Immature natural killer cell (primary cell): ENCODE measurements at places on chromosomes 6 and 20.

DNA sequence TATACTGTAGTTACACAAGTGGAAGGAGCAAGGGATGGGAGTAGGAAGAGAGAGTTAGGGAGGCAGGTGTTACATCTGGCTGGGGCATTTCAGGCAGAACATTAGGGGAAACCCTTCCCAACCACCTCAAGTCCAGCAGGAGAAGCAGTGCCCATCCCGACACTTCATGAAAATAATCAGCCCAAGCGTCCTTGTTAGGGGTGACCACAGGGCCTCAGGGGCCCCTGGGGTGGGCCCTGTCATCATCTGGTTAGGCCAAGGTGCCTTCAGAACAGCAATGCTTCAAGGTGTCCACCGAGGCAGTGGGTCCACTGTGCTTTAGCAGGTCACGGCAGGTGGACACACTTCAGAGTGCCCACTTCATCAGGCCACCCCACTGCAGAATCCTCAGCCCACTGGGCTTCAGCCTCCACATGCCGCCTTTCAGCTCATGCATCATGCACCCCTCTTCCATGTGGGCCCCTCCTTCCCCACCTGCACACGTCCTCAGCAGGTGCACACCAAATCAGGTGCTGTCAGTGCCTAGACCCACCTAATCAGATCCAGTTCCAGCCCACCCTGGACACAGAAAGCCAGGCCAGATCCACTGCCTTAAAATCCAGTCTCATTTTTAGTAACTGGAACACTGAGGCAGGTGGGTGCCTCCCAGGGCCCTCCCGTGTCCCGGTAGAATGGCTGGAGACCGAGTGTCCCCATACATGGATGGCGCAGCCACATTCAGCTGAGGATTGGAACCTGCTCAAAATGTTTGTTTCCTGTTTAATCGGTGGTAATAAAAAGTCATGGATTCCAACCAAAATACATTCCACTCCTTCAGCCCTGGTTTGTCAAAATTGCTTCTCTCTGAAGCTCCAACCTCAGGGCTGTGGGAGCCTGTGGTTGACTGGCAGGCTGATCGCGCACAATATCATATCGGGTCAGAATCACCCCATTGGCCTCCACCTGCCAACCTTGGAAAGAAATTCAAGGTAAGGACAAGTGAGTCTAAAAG is 99.5 kb downstream of the ANKRD60 start:
- no peak for DNase-seq

DNA sequence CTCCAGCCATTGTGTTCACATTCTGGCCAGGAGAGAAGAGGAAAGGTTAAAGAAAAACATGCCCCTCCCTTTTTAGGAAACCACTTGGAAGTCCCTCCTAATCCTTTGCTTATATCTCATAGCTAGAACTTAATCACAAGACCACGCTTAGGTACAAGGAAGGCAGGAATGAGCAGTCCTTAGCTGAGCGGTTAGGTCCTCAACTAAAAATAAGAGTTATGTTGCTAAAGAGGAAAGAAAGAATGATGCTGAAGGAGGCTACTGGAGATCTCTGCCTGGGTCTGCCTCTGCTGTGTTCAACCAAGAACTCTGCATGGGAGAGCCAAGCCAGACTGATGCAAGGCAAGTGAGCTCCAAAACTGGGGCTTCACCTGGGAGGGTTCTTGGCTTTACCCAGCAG is 11.6 kb upstream of the ARFGEF2 start:
- no peak for DNase-seq

DNA sequence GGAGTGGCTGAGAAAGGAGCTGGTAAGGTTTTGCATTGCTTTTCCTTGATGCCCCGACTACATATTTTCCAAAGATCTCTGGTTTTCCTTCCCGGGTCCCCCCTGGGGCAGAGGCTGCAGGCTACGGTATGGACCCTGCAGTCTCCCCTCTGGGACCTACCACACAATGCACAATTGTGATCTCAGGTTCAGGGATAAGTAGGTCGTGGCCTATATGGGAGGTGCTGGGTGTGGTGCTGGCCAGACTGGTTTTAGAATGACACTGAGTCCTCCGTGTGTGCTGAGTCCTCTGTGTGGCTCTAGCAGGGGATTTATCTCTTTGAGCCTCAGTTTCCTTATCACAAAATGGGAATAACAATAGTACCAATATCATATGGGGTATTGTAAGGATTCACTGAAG is 376 bp downstream of the C20orf202 start:
- no peak for DNase-seq

DNA sequence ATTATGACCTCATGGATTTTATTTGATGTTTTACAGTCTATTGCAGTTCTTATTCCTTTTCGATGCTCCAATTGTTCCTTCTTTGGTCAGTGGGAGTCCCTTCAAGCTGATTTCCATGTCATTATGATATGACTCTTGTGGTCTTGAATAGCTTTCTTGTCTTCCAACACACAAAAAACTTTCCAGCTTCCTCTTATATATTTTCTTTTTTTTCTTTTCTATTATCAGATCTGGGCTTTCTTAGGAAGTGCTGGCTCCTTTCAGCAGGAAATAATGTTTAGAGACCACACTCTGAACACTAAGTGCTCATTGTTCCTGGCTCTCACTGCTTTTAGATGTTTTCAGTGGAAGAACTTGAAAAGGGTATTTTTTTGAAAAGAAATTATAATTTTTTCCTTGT is 3.1 kb upstream of the SLC17A1 start:
- DNase-seq = no peak

DNA sequence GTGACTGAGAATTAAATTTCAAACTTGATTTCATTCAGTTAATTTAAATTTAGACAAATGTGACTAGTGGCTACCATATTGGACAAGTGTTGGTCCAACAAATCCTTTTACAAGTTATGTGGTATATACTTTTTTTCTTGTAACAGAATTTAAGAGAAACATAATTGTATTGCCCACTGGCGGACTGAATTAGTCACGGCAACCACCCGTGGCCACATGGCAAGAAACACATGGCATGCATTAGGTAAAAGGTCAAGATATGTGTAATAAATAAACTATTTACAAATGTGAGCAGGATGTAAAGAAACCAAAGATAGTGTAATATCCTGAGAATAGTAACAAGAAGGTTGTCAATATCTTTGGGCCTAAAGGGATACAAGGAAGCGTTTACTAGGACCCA is 91.2 kb downstream of the LCA5 start:
- no peak for DNase-seq

- no peak for DNase-seq
These were observed 74.5 kb downstream of the GFOD1 start for GRCh38 chr6:13412639-13413465.

DNA sequence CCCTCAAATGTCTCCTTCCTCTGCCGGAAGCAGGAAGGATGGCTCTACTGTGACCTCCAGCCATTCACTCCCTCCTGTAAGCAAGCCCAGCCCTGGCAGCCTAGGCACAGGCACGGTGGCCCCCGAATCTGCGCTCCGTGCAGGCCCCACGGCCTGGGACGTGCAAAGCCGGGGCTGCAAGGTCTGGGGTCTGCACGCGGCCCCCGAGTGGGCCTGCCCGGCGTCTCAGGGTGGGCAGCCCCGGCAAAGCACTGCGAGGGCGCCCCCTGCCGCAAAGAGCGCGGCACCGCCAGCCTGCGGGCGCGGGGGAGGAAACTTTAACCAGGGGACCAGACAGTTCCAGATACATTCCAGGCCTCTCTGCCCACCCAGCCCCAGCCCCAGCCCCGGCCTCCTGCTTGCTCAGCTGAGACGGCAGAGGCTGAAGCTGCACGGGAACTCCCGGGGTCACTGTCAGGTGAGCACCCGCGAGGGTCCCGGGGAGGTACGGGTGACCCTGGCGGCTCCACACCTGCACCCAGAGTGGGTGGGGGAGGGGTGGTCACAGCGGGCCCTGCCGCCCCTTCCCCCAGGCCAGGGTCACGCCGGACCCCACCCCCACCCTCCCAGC is 98.8 kb downstream of the ASXL1 start:
- no peak for DNase-seq

DNA sequence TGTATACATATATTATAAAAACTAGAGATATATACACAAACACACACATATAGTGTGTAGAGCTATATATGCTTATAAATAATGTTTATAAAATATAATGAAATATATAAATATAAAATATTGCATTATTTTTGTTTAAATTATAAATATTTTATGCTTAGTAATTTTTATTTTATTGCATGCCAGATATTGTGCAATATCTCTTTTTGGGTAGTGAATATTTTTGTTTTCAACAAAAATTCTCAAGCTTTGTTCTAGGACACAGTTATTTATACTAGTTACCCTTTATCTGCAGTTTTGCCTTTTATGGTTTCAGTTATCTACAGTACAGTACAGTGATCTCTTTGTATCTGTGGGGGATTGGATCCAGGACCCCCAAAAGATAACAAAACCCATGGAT is 52.2 kb downstream of the PFDN4 start:
- no peak for DNase-seq

- DNase-seq = no peak
These were observed 608.7 kb downstream of the TFAP2A start for GRCh38 chr6:9806195-9806594.

DNA sequence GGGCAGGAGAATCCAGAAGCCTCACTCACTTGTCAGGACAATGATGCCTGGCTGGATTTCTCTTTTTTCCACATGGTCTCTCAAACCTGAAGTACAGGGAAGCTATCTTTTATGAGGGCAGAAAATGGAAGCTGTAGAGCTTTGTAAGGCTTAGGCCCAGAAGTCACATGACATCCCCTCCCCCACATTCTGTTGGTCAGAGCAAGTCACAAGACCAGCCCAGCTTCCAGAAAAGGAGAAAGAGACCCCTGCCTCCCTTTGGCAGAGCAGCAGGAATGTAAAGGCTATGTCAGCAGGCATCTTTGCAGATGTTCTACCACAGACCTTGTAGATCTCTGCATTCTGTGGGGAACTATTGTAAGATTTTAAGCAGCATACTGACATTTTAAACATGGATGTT is 245.5 kb downstream of the SLC35F1 start:
- DNase-seq = no peak

GRCh38 chr6:82775981-82776380 is 289.7 kb downstream of the UBE3D start:
- DNase-seq = no peak

DNA sequence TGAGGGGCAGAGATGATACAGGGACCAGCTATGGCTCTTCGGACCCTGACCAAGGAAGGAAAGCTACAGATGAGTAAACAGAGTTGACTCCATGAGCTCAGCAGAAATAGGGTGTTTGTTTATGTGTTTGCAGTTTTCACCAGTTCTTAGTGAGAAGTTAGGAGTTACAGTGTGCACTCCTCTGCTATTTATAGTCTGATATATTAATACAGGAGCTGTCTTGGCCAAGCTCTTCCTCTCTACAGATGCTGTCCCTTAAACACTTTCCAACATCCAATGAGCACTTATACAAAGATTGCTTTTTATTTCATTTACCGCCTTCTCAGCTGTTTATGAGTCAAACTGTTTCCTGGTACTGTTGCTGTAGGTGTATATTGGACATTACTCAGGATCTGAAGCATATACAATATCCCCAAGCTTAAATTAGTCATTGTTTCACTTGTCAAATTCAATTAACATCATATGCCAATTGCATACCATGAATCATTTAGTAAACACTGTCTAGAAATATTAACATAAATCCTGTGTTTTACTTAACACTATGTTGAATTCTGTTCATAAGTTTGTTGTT is 618.0 kb downstream of the PRKN start:
- DNase-seq = no peak

DNA sequence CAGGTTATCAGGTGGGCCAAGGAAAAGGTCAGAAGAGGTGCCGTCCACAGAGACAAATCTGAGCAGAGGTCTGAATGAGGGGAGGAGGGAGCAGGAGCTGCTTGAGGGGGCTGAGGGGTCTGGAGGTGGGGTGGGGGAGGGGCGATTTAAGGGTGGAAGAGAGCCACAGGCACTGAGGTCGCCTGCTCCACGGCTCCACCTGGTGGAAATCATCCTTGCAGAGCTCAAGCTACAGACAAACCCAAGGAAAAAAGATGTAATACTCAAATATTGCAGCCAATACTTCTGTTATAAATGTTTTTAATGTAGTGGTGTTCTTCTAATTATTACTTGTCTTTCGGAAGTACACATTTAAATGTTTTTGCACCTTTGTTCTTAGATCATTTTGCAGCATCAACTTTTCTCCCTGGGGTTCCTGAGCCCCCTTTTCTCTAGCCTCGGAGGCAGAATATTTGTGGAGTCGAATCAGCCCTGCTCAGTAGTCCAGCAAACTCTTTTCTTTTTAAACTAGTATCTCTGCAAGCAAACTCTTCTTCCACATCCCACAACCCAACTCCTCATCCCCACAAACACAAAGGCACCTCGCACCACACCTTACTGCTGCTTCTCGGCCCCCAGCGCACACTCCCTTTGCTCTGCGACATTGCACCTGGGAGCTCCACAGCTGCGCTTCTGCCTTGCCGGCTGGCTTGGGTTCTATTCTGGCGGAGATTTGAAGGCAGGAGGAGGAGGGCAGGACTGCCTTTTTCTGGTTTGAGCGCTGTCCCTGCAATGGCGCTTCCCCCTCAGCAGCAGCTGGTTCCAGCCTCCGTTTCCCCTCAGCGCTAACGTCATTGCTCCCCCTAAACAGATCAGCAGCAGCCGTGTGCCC is 51.0 kb upstream of the TFAP2A start:
- no peak for DNase-seq

DNA sequence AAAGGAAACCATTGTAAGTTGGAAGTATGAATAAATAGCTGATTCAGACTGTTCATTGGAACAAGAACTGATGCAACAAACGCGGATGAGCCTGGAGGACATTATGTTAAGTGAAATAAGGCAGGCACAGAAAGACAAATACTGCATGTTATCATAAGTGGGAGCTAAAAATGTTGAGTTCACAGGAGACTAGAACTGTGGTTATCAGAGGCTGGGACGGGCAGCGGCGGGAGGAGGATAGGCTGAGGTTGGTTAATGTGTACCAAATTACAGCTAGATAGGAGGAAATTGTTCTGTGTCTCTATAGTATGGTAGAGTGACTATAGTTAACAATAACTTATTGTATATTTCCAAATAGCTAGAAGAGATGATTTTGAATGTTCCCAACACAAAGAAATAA is 40.8 kb downstream of the FAM229B start:
- DNase-seq = no peak

DNA sequence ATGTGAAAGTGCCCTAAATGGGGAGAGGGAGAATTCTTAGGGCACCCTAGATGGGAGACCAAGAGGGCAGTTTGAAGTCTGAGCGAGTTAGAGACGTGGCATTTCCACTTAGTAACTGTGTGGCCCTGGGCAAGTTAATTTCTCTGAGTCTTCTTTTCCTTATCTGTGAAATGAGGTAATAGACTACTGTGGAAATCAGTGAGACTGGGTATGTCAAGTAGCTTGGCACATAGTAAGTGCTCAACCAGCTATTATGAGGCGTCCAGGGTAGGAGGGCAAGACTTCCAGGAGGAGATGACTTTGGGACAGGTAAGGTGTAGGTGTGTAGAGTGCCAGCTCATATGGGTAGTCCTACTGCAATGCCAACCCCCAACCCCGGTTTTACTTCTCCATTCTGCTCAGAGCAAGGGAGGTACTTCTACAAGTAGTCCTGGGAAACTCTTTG is 770 bp downstream of the KIF3B start:
- DNase-seq = no peak

- DNase-seq = no peak
These were observed 72.4 kb downstream of the ADTRP start for GRCh38 chr6:11706171-11706570.

GRCh38 chr6:76381612-76382011 is 309.1 kb upstream of the IMPG1 start:
- no peak for DNase-seq
